Activated T-cell treated with anti-CD3 and anti-CD28 coated beads, Interleukin-2, amount 50 U/mL, for 24 hours (primary cell): ENCODE measurements at places on chromosomes 4 and X.

DNA sequence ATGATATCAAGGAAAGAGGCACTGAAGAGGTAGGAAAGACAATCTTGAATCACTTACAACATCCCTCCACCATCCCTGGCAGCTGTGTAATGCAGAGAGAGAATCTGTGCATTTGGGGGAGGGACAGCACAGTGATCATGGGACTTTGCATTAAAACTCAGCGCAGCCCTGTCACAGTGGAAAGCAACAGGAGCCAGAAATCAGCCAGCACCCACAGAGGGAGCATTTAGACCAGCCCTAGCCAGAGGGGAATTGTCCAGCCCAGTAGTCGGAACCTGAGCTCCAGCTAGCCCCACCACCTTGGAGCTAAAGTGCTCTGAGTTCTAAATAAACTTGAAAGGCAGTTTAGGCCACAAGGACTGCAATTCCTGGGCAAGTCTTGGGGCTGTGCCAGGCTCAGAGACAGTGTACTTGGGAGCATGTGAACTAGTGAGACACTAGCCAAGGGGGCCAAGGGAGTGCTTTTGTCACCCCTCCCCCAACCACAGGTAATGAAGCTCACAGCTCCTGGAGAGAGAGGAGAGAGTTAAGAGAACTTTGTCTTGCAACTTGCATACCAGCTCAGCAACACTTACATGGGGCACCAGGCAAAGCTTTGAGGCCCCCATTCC, 83.9 kb upstream of the FAM241A start:
- no peak for DNase-seq

DNA sequence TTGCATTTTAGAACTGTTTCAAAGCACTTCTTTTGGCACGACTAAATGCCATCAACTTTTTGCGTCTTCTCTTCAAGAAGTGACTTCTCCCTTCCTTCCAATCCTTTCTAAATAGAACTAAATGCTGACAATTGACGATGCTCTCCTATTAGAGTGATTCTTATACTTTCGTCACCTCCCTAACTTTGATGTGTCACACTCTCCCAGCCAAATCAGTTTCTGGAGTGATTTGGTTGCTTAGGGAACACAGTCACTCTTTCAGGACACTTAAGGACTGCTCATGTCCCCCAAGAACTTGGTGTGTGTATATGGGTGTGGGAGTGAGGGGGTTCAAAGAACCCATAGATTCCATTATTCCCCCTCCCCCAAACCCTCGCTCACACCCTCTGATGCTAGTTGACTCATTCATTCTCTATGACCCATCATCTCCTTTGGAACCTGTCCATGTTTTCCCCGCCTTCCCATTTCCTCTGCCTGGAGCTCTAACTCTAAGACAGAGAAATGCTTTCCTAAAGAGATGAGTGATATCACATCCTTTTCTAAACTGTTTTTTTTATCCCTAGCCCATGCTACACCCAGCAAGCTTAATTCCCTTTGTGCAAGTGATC, 26.8 kb upstream of the AREG start:
- no peak for DNase-seq

GRCh38 chr4:3729882-3730226, 36.3 kb upstream of the ADRA2C start:
- DNase-seq = no peak

DNA sequence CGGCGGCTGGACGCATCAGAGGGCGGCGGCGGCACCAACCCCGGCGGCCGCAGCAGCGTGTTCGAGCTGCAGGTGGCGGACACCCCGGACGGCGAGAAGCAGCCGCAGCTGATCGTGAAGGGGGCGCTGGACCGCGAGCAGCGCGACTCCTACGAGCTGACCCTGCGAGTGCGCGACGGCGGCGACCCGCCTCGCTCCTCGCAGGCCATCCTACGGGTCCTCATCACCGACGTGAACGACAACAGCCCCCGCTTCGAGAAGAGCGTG, 1.9 kb downstream of the PCDH7 start:
- no peak for DNase-seq

- DNase-seq = no peak
Observed at GRCh38 chrX:29422034-29422433, 793.3 kb upstream of the MAGEB2 start.

DNA sequence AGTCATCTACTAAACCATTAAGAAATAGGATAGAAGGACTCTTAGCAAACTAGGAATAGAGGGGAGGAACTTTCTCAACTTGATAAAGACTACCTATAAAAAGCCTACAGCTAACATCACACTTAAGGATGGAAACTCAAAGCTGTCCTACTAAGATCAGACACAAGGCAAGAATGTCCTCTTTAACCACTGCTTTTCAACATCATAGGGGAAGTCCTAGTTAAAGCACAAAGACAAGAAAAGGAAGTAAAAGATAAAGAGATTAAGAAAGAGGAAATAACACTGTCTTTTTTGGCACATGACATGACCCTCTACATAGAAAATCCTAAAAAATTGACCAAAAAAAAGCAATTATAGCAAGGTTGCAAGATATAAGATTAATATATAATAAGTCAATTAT, 136.6 kb downstream of the FBXW7 start:
- no peak for DNase-seq

GRCh38 chrX:5958523-5958922, 270.1 kb downstream of the NLGN4X start:
- no peak for DNase-seq

DNA sequence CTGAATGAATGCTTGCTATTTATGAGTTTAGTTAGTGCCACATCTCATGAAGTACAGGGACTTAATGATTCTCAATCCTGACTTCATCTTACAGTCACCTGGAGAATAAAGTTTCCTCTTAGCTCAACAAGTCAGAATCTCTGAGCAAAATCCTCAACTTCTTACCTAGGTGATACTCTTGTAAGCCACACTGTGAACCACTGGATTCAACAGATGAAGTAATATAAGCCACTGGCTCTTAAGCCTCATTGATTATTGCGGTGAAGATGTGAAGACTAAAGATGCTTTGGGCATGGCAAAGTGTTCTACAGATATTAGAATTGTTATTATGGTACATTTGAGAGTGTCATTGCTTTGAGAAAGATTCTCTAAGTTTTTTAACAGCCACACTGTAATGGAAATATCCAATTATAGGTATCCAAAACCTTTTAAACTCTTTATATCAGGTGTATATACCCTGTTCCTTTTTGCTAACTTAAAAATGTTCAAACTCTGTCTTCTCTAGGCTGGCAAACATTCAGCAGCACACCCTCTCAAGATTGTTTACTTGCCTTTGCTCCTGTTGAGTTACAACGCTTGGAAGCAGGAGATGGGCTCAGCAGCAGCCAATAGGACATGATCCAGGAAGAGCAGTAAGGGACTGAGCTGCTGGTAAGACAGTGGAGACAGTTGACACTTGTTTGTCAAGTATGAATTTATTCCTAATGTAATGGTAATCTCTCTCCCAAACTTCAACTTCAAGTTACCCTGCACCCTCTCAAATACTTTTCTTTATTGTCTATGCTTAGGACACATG, 43.4 kb downstream of the TET2 start:
- DNase-seq = no peak

DNA sequence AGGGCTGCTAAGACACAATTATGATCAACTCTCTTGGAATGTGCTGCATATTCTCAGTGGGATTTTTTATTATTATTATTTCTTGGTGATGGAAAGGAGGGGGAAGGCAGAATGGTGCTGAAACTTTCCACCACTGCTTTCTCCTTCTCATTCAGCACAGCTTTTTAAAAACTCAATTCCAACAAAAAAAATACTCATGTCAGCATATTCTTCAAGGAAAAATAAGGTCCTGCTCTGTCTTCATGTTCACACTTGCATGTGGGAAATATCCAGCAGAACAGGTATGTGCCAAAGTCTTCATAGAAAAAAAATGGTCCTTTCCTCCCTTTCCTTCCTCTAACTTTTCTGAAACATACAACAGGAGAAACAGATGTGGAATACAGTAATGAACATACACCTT, 144.0 kb upstream of the ADAMTS3 start:
- DNase-seq = no peak
